ENCODE measurements at places on chromosomes 7 and 10.

GRCh38 chr7:97024209-97025129 is at the start of gene DLX5:
DLX5 (minus strand) TSS chr7:97024831; CDS start chr7:97024623, 208 bp downstream.
- DNase-seq = peak; percentile 12
- peak within 1 kb of the TSS; percentile 72 for H3K4me3 ChIP-seq
- H3K4me1 ChIP-seq = peaks cover 19% of the 10 kb centered on the region
- H3K27ac ChIP-seq = peak within 1 kb of the TSS; percentile 62

- H3K27me3 ChIP-seq = peaks cover 45% of the 10 kb centered on the region
- H3K4me3 ChIP-seq = no peak overlapping the region
- H3K4me1 ChIP-seq = peaks cover 9% of the 10 kb centered on the region
- DNase-seq = no peak
Observed at GRCh38 chr10:13352519-13352918, 4.4 kb upstream of the SEPHS1 start.

DNA sequence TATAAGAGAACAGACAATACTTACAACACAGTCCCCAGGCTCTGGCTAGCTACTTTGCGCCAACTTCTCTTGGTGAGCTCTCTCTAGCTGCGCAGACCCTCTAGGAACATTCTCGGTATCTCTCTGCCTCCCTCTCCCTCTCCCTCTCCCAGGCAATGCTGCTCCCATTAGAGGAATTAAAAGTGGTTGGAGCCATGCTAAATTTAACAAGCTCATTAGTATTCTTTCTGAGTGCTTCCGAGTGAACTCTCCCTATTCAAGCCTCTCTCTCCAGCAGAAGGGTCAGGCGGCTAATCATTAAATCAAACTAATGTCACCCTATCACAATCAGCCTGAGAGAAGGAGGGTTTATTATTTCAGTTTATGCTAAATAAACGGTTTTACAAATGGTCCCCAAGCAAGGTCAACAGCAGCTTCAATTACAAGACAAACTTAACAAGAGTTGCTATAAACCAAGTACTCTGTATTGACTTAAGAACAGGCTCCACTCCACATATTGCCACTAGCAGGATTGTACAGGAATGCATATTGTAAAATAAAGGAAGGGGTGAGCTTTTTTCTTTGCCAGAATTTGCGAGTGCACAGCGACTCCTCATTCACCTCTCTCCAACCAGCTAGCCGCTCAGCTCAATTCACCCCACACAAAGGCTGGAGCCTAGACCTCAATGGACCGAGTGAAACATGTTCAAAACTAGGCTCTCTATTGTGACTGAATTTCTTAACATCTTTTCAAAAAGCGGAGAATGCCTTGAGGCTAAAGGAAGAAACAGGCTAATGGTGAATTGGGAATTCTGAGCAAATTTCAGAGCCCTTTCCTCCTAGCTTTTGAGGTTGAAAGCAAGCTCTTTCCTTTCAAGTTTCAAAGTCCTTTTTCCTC is 84.4 kb downstream of the GLI3 start:
- DNase-seq = no peak
- H3K27ac ChIP-seq = no peak overlapping the region
- H3K4me1 ChIP-seq = peaks cover 35% of the 10 kb centered on the region
- no peaks in the 10 kb centered on the region for H3K36me3 ChIP-seq

DNA sequence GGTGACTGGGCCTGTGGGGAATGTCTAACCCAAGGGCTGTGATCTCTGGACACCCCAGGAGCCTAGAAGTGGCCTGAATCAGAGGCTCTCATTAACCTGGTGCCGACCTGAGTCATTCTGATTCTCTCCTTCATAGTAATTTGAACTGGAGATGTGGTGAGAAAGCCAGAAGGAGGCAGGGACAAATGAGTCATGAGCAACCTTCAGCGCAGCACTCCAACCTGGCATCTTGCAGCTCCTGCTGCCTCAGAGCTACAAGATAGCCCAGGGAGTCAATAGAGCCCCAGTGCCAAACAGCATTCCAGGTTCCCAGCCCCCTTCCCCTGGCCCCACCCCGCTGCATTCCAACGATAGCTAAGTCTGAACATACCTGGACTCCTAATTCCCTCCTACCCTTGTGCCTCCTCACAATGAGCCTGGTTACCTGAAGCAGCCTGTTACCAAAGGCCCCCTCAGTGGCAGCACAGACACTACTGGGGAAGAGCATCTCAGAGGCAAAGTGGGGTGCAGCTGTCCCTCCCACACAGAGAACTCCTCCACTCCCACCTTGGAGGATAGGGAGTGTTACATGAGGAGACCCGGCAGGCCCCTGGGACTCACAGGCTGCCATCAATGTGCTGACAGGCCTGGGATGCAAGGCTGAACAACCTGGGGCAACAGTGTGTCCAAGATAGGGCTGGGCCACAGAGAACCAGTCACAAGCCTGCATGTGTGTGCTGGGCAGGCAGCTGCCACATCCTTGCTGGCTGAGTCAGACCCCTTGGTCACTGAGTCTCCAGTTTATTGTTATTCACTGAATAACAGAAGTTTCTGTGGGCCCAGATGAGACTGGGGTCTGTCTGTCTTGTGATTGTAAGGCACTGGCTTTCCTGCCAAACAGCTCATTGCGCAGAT is 76.8 kb upstream of the LEP start:
- peak overlapping the region; percentile 87 for H3K27ac ChIP-seq
- H3K4me1 ChIP-seq = peaks cover 8% of the 10 kb centered on the region
- peaks cover 74% of the 10 kb centered on the region for H3K27me3 ChIP-seq

GRCh38 chr10:95688648-95689047 is 5.1 kb downstream of the TCTN3 start:
- no peaks in the 10 kb centered on the region for H3K27me3 ChIP-seq
- no peak overlapping the region for H3K4me3 ChIP-seq

DNA sequence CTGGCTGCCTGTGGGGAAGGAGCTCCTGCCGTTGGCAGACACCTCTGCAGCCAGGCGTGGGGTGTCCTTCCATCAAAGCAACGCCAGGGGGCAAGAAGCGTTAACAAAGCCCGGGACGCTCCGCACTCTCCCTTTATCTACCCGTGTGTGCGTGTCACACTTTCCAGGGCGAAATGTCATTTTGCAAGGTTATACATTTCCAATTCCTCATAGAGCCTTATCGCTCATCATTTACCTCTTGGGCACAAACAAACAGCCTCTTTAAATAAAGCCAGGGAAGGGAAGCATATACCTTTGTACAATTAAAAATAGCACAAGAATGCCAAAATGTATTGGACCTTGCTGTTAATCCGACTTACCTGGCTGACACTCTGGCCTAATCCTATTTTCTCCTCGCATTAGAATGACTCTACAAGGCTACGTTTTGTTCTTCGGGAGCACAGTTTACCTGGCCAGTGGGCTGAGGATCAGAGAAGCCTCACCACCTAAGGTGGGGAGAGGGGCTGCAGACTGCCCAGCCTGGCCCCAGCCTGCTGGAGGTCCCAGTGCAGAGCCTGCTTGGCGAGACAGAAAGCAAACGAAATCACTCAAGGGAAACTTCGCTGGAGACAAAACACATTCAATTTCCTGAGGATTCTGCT is 77.6 kb upstream of the EN2 start:
- H3K4me1 ChIP-seq = peaks cover 11% of the 10 kb centered on the region
- peaks cover 94% of the 10 kb centered on the region for H3K27me3 ChIP-seq
- no peaks in the 10 kb centered on the region for H3K36me3 ChIP-seq
- no peak overlapping the region for H3K4me3 ChIP-seq
- no peak overlapping the region for H3K27ac ChIP-seq

- H3K4me3 ChIP-seq = no peak overlapping the region
- no peak for DNase-seq
- no peak overlapping the region for H3K27ac ChIP-seq
- peaks cover 2% of the 10 kb centered on the region for H3K36me3 ChIP-seq
- peaks cover 17% of the 10 kb centered on the region for H3K4me1 ChIP-seq
Observed at GRCh38 chr10:95388539-95388938, 97.7 kb upstream of the PDLIM1 start.

- H3K27ac ChIP-seq = no peak overlapping the region
- H3K4me1 ChIP-seq = peaks cover 6% of the 10 kb centered on the region
Observed at GRCh38 chr10:105706281-105707026, 1065.4 kb downstream of the SORCS3 start.

DNA sequence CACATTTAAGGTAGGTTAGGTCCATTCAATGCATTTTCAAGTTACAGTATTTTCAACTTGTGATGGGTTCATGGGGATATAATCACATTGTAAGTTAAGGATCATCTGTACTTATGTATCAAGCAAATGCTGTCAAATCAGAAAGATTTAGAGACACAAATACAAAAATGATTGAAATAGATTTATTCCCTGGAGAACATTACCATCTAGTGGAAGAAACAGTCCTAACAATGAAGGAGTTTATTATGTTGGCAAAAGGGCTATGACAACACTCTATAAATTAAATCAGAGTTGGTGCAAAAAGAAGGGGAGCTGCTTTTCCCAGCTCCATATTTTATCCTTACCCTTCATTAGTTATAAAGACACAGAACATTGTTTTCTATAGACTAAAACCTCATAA is 69.0 kb downstream of the PRSS58 start:
- peaks cover 13% of the 10 kb centered on the region for H3K27me3 ChIP-seq
- no peak overlapping the region for H3K27ac ChIP-seq
- H3K4me1 ChIP-seq = peaks cover 3% of the 10 kb centered on the region
- no peak overlapping the region for H3K4me3 ChIP-seq

- H3K4me1 ChIP-seq = no peaks in the 10 kb centered on the region
- peaks cover 6% of the 10 kb centered on the region for H3K36me3 ChIP-seq
- no peak for DNase-seq
- no peaks in the 10 kb centered on the region for H3K27me3 ChIP-seq
- no peak overlapping the region for H3K27ac ChIP-seq
- no peak overlapping the region for H3K4me3 ChIP-seq
Observed at GRCh38 chr7:1481300-1481699, 22.0 kb upstream of the MICALL2 start.

DNA sequence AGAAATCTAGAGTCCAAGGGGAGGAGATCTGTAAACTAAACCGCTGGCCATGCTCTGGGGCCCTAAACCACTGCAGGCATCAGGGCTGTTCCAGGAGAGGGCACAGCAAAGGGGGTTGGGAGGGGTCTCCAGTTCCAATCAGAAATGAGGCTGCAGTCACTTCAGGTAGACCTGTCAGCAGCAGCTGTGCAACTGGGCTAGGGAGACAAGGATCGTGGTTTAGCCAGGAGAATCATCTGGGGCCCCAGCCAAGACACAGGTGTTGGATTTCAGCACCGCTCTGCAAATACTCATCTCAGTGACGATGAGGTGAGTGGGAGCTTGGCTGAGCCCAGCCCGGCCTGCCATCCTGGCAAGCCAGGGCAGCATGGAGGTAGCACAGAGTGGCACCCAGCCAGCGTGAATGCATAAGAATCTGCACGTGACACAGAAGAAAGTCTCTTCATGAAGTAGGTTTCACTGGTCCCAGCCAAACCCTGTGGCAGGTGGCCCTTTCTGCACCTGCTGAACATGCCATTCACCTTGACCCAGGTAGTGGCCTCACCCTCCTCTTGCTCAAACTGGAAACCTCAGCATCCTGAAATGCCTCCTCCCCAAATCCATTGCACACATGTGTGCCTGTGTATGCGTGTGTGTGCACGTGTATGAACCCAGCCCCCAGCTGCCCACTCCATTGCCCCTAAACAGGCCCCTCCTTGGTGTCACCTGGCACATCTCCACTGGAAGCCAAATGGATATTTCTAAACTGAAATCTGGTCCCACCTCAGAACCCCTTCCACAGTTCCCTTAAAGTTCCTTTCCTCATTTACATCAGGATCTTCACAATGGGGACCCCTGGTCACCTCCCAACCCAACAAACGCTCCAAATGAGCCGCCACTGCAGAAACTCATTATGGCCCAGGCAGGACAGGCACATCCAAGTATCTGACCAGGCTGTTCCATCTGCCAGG is 9.6 kb downstream of the GPRIN2 start:
- no peaks in the 10 kb centered on the region for H3K36me3 ChIP-seq
- no peak overlapping the region for H3K4me3 ChIP-seq

DNA sequence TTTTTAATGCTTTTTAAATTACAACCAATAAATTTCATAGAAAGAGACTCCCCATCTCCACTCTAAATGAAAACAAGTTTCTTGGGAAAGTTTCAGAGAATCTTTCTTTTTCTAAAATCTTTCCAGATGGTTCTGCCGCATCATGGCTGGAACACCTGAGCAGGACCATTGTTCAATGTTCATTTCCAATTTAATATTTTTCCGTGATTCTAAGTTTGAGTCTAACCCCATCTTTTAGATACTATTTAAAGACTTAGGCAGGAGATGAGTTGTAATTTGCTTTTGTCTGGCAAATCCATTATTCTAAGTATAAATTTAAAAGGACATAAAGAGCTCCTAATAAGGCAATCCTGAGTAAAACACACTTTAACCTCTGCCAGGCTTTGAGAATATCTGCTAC is 325.2 kb downstream of the BICC1 start:
- no peaks in the 10 kb centered on the region for H3K27me3 ChIP-seq
- no peak overlapping the region for H3K4me3 ChIP-seq
- H3K36me3 ChIP-seq = no peaks in the 10 kb centered on the region
- no peak overlapping the region for H3K27ac ChIP-seq
- DNase-seq = no peak
- H3K4me1 ChIP-seq = no peaks in the 10 kb centered on the region

DNA sequence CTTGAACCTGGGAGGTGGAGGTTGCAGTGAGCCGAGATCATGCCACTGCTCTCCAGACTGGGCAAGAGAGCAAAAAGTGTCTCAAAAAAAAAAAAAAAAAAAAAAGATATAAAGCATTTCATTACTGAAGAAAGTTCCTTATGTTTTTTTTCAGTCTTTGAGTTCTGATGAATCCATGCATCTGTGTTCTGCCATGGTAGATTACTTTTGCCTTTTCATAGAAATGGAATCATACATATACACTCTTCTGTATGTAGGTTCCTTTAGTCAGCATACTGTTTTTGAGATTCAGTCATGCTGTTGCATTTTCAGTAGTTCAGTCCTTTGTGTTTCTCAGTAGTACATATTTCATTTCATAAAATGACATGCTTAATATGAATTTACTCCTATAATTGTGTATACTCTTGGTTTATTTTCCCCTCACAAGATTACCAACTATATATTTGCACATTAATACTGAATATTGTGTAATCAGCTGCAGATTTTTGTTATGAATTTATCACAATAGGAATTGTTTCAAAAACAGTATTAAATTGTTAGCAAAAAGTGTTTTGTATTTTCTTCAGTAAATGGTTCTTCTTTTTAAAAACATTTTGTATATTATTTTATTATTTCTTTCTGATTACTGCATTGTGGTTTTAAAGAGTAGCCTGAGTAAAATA is 2.8 kb upstream of the ZNF777 start:
- peaks cover 3% of the 10 kb centered on the region for H3K27me3 ChIP-seq
- no peaks in the 10 kb centered on the region for H3K36me3 ChIP-seq
- H3K27ac ChIP-seq = no peak overlapping the region
- no peak overlapping the region for H3K4me3 ChIP-seq
- DNase-seq = no peak
